ENCODE measurements at places on chromosomes 4 and X.

- no peak for DNase-seq
Measured at GRCh38 chrX:130144509-130144908, 21.1 kb downstream of the AIFM1 start.

DNA sequence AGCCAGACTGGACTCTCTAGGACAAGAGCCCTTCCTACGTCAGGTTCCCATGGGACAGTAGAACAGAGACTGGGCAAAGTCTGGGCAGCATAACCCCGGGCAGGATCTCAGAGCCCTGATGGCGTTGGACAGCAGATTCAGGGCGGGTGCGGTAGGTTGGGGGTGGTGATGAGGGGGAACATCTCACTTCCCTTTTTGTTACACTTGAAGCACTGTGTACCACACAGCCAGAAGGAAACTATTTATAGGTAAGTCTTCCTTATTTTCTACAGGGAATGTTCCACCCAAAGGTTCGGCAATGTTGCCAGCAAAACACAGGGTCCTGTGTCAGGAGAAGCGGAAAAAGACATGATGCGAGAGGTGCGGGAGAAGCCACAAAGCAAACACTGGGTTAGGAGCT is 54.3 kb downstream of the TSC22D3 start:
- DNase-seq: no peak

- DNase-seq: no peak
Measured at GRCh38 chr4:7679406-7680040, 244.8 kb upstream of the PSAPL1 start.

- DNase-seq: no peak
Measured at GRCh38 chrX:16160729-16161128, 6.6 kb upstream of the MAGEB17 start.

- DNase-seq: no peak
Measured at GRCh38 chr4:12968345-12968744, 515.8 kb downstream of the RAB28 start.
